ENCODE measurements at places on chromosomes 11 and 22. TPM values are rescaled to one million over a fixed set of nuclear protein-coding genes. Genes with fewer than 3 reads are reported as not detected.

Gene PNPLA5
- not detected for total RNA-seq

Gene BARX2
- not detected for total RNA-seq

Gene INPPL1
- 72.6 TPM for total RNA-seq

Gene SLC37A2
- 0.06 TPM for total RNA-seq

Gene SESN3
- 0.15 TPM for total RNA-seq

Gene PKP3
- 38.6 TPM for total RNA-seq

Gene TYR
- not detected for total RNA-seq

Gene NAA40
- total RNA-seq: 17.0 TPM

Gene MAPK1
- total RNA-seq: 68.2 TPM
